ENCODE measurements at places on chromosomes 5 and 9. TPM values are rescaled to one million over a fixed set of nuclear protein-coding genes. Genes with fewer than 3 reads are reported as not detected.

- DNase-seq = no peak
These were observed 535.5 kb upstream of the GRIN3A start for GRCh38 chr9:102273952-102274351.

DNA sequence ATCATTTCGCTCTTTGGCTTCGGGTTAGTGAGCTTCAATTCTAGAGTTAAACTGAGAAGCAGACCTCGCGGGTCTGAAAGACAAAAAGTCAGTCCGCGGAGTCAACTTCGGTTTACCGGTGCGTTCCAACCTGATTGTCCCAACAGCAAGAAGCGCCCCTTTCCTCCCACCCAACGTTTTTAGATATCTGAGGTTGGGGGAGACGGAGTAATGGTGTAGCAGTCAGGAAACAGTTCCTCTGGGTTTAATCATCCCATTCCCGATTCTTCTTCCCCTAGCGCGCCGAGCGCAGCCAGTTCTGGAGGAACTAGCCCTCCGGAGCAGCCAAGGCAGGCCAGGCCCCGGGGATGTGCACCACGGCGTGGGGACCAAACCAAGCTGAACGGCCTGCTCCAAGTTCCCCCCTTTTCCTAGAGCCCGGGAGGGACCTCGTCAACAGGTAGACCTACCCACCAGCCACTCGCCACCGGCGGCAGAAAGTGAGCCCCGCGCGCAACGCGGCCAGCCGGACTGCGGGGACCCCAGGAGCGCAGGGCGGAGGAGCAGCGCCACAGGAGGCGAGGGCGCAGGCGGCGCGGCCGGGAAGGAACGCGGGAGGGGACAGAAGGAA lies 622 bp upstream of the ISL1 start:
- DNase-seq = no peak

DNA sequence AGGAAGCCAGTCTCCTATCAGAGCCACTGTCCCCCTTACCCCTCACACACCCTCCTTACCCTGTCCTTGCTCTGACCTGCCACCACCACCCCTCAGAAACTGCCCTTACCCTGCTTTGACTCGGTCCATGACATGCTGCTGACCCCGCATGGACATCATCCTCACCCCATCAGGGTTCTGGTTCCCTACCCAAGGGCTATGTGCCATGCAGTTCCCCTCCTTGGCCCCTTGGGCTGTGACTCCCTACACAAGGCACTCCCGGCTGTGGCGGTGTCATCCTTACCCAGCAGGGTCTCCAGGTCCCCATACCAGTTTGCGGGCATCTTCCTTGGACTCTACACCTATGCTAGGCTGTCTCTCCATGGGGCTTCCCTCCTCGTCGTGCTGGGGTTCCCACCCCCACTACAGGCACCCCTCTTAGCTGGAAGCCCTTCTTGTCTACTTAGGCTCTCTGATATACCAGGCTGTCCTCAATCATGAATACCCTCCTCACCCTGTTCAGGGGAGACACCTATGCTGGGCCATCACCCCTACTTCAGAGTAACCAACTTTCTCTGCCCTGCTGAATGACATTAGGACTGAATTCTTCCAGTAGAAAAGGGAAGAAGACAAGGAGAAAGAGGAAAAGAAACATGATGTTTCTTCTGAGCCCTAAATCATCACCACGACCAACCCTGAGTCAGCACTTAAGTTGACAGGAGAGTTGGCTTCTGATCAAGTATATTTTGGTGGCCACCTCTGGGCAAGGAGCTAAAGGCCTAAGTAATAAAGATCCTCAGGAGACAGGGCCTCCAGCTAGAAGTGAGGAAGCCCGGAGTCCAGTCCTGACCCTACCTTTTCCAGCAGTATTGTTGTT lies 115.2 kb downstream of the GCNT1 start:
- DNase-seq = no peak

GRCh38 chr5:1033178-1033577 lies 24.6 kb downstream of the NKD2 start:
- DNase-seq = no peak

GRCh38 chr5:68458416-68459021 lies 243.0 kb downstream of the PIK3R1 start:
- peak; percentile 9 for DNase-seq

- no peak for DNase-seq
These were observed 4.9 kb downstream of the TOMM5 start for GRCh38 chr9:37587521-37587920.

GRCh38 chr9:99680191-99680590 lies 141.5 kb upstream of the NR4A3 start:
- no peak for DNase-seq

DNA sequence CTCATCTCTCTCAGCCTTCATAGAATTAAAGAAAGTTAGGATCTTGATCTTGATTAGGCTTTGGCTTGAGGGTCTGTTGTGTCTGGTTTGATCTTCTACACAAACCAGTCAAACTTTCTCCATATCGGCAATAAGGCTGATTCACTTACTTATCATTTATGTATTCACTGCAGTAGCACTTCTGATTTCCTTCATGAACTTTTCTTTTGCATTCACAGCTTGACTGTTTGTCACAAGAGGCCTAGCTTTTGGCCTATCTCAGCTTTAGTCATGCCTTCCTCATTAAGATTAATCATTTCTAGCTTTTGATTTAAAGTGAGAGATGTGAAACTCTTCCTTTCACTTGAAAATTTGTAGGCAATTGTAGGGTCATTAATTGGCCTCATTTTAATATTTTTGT lies 62.8 kb downstream of the SH3RF2 start:
- no peak for DNase-seq

- no peak for DNase-seq
These were observed 103.0 kb downstream of the GLIS3 start for GRCh38 chr9:4196886-4197285.

The SLC9A3 gene
- 2.4 TPM for total RNA-seq

The PCDHB10 gene
- not detected for total RNA-seq

The GFPT2 gene
- total RNA-seq = 1.7 TPM

The LCN10 gene
- total RNA-seq = 1.1 TPM

All from CD8-positive, alpha-beta memory T cell (primary cell).